CD14-positive monocyte (primary cell): ENCODE measurements at places on chromosomes 16 and 17. TPM values are rescaled to one million over a fixed set of nuclear protein-coding genes. Genes with fewer than 3 reads are reported as not detected.

The SLC38A8 gene
- not detected for polyA plus RNA-seq

The CDRT15L2 gene
- polyA plus RNA-seq = not detected

The CDH13 gene
- polyA plus RNA-seq = 0.19 TPM

The DCAF7 gene
- 89.4 TPM for polyA plus RNA-seq
